ENCODE measurements at places on chromosomes 1 and 21. TPM values are rescaled to one million over a fixed set of nuclear protein-coding genes. Genes with fewer than 3 reads are reported as not detected.

- H3K36me3 ChIP-seq, result peaks cover 10% of the 10 kb centered on the region
- DNase-seq, result no peak
- no peaks in the 10 kb centered on the region for H3K27me3 ChIP-seq
- H3K27ac ChIP-seq, result no peak overlapping the region
- H3K4me3 ChIP-seq, result no peak overlapping the region
These were observed 36.9 kb downstream of the SLC2A1 start for GRCh38 chr1:42921769-42922168.

GRCh38 chr1:235945775-235946570 is 79.3 kb upstream of the LYST start:
- no peaks in the 10 kb centered on the region for H3K4me1 ChIP-seq
- H3K27ac ChIP-seq, result no peak overlapping the region
- H3K27me3 ChIP-seq, result no peaks in the 10 kb centered on the region
- no peak for DNase-seq
- H3K36me3 ChIP-seq, result no peaks in the 10 kb centered on the region
- H3K4me3 ChIP-seq, result no peak overlapping the region

DNA sequence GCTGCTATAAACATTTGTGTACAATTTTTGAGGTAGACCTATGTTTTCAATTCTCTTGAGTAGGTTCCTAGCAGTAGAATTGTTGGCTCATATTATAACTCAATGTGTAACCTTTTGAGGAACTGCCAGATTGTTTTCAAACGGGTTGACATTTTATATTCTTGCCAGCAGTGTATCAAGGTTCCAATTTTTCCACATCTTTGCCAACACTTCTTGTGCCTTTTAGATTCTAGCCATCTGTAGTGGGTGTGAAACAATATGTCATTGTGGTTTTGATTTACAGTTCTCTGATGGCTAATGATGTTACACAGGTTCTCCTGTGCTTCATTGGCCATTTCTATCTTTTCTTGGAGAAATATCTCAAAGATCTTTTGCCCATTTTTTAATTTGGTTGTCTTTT is 36.4 kb downstream of the MAP3K7CL start:
- no peaks in the 10 kb centered on the region for H3K4me1 ChIP-seq
- H3K27me3 ChIP-seq, result no peaks in the 10 kb centered on the region
- no peak overlapping the region for H3K4me3 ChIP-seq
- no peaks in the 10 kb centered on the region for H3K36me3 ChIP-seq
- no peak overlapping the region for H3K27ac ChIP-seq

RPE65 gene
- not detected for total RNA-seq

TDRD10 gene
- 0.29 TPM for total RNA-seq

All from naive thymus-derived CD4-positive, alpha-beta T cell (primary cell).